ENCODE measurements at places on chromosomes 7 and 10. TPM values are rescaled to one million over a fixed set of nuclear protein-coding genes. Genes with fewer than 3 reads are reported as not detected.

The HOXA11 gene
- 0.54 TPM for total RNA-seq

The OR2A7 gene
- 16.3 TPM for total RNA-seq

- H3K4me1 ChIP-seq = peaks cover 75% of the 10 kb centered on the region
- no peaks in the 10 kb centered on the region for H3K27me3 ChIP-seq
- no peak for DNase-seq
- H3K4me3 ChIP-seq = peak overlapping the region; percentile 64
- H3K36me3 ChIP-seq = peaks cover 37% of the 10 kb centered on the region
These were observed 6.3 kb downstream of the RAPGEF5 start for GRCh38 chr7:22350466-22351328.

- DNase-seq = no peak
- H3K36me3 ChIP-seq = no peaks in the 10 kb centered on the region
- H3K4me3 ChIP-seq = no peak overlapping the region
- peaks cover 2% of the 10 kb centered on the region for H3K4me1 ChIP-seq
- H3K27me3 ChIP-seq = peaks cover 14% of the 10 kb centered on the region
These were observed 399.0 kb downstream of the CCSER2 start for GRCh38 chr10:84727398-84727797.

DNA sequence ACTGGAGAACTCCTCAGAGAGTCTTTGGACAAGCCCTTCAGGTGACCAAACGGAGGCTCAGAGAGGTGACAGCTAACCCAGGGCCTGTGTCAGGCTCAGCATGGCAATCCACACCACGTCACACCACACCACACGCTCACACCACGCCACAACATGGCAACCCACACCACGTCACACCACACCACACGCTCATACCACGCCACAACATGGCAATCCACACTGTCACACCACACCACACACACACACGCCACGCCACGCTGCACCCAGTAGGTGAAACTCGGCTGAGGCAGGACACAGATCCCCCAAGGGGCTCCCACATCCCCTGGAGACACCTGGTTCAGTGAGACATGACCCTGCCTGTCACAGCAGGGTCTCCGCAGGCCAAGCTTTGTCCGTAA, 107.3 kb downstream of the PDGFA start:
- H3K4me3 ChIP-seq = no peak overlapping the region
- H3K27me3 ChIP-seq = peaks cover 58% of the 10 kb centered on the region
- H3K27ac ChIP-seq = no peak overlapping the region
- no peak for DNase-seq

DNA sequence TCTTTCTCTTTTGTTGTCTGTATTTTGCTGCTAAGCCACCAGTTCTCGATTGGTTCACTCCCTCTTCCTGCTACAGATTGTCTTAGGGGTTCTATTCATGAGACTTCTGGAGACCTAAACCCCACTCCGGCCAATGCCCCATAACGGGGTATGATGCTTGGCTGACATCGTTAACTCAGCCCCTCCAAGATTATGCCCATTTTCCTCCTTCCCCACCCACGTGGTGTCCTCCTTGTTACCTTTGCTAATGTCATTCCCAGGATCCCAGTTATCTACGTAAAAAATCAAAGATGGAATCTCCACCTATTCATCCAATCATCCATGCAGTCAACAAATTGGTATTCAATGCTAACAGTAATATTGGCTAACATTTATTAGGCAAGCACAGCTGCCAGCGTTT, 228.3 kb downstream of the CAMK1D start:
- H3K36me3 ChIP-seq = no peaks in the 10 kb centered on the region
- peaks cover 41% of the 10 kb centered on the region for H3K27me3 ChIP-seq
- H3K27ac ChIP-seq = no peak overlapping the region
- no peak for DNase-seq
- no peak overlapping the region for H3K4me3 ChIP-seq

- H3K27me3 ChIP-seq = no peaks in the 10 kb centered on the region
- H3K36me3 ChIP-seq = no peaks in the 10 kb centered on the region
- DNase-seq = no peak
- no peak overlapping the region for H3K4me3 ChIP-seq
- H3K4me1 ChIP-seq = no peaks in the 10 kb centered on the region
- H3K27ac ChIP-seq = no peak overlapping the region
These were observed 38.5 kb downstream of the ZMYND11 start for GRCh38 chr10:173741-174140.

DNA sequence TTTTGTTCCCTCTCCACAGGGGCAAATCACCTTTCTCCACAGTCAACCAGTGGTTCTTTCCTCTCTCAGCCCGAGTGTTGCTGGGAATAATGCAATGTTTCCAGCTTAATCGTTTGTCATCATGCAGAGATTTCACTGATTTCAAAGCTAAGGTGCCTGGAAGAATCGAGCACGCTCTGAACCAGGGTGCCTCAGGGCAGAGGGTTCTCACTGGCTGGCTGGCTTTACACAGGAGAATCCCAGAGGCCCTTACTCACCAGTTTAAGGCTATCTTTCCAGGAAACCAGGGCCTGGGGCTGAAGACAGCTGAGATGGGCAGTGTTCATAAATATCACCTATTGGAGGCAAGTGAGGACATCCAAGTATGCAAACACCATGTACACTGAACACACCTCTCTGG, 21.8 kb downstream of the PLXNA4 start:
- peaks cover 52% of the 10 kb centered on the region for H3K27me3 ChIP-seq
- no peak overlapping the region for H3K27ac ChIP-seq
- DNase-seq = no peak

- H3K4me1 ChIP-seq = no peaks in the 10 kb centered on the region
- H3K36me3 ChIP-seq = peaks cover 9% of the 10 kb centered on the region
- no peak overlapping the region for H3K4me3 ChIP-seq
These were observed 5.6 kb downstream of the CDC123 start for GRCh38 chr10:12201543-12201942.

All from Calu3 (cell line).